ENCODE measurements at places on chromosomes 2 and 18.

DNA sequence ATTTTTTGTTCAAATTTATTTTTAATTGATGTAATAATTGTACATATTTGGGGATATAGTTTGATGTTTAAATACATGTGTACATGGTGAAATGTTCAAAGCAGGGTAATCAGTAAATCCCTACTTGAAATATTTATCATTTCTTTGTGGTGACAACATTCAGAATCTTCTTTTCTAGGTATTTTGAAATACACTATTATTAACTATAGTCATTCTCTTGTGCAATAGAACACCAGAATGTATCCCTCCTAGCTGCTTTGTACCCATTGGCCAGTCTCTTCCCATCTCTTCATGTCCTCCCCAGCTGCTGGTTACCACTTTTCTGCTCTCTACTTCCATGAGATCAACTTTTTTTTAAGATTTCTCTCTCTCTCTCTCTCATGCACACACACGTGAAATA lies 126.5 kb downstream of the ZNF407 start:
- no peak for DNase-seq

- no peak for DNase-seq
These were observed 864.3 kb upstream of the SOX11 start for GRCh38 chr2:4827836-4828235.

- DNase-seq = no peak
These were observed 67.5 kb upstream of the DTNB start for GRCh38 chr2:25740810-25741381.

DNA sequence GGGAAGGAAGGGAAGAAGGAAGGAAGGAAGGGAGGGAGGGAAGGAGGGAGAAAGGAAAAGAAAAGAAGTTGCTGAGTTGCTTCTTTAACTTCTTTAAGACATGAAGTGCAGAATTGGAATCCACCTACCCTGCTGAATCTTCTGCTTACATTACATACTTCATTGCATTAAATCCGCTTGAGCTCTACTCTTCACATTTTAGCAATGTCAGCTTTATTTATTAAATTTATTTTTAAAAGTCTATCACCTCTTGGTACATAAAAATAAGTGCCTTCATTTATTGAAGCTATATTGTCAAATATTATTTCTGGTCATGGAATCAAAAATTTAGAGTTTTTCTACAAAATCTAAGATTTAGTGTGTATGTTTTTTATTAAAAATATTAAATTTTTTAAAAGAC lies 284.6 kb downstream of the CCDC102B start:
- DNase-seq = no peak
